GM12878 (cell line): ENCODE measurements at places on chromosomes 16 and 17.

GRCh38 chr17:11565591-11565990 is 32.7 kb upstream of the DNAH9 start:
- DNase-seq: no peak

GRCh38 chr16:51408357-51408756 is 257.3 kb upstream of the SALL1 start:
- DNase-seq: no peak

GRCh38 chr16:75552951-75553350 is 3.1 kb downstream of the TMEM231 start:
- no peak for DNase-seq

- DNase-seq: no peak
These were observed 30.4 kb upstream of the FOXK2 start for GRCh38 chr17:82489117-82489516.

GRCh38 chr17:81125573-81126081 is 39.7 kb upstream of the PVALEF start:
- DNase-seq: no peak

DNA sequence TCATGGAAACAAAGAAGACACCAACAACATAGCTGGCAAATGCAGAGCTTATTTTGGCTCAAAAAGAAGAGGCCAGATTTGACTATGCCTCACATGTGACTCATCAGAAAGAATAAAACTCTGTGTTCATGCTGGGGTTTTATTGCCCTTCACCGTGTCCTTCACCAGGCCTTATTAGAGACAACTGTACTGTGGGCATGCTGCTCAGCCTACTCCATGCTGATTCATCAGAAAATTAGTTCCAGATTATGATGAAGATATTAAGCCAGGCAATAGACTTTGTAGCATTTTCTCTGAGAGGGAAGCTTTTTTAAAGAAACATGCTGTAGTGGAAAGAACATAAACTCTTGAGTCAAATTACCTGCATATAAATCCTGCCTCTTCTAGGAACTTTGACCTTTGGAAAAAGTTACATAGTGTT is 89.8 kb downstream of the CYB561 start:
- no peak for DNase-seq

DNA sequence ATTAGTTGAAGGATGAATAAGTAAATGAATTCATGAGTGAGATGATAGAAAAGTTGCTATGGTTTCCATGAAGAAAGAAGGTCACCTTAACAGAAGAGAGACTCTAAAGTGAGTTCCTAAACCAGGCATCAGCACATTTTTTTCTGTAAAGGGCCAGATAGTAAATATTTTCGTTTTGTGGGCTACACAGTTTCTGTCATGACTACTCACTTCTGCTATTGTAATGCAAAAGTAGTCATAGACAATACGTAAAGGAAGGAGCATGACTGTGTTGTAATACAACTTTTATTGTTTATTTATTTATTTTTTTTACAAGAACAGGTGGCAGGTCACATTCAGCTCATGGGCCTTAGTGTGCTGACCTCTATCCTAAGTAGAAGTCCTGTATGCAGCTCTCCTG is 426.1 kb upstream of the DYNLRB2 start:
- no peak for DNase-seq

GRCh38 chr16:11651796-11652195 is 16.5 kb upstream of the SNN start:
- DNase-seq: no peak

- DNase-seq: no peak
These were observed 31.8 kb upstream of the ZFPM1 start for GRCh38 chr16:88421301-88421700.

GRCh38 chr16:10812312-10813098 is 6.1 kb downstream of the TVP23A start:
- DNase-seq: peak; percentile 57

- DNase-seq: peak; percentile 99
These were observed 16.1 kb upstream of the TNFRSF13B start for GRCh38 chr17:16987830-16988601.

GRCh38 chr16:71467810-71468209 is 5.8 kb upstream of the ZNF23 start:
- DNase-seq: no peak

GRCh38 chr17:1640329-1641064 is 5.0 kb downstream of the SCARF1 start:
- no peak for DNase-seq

GRCh38 chr17:37458805-37459204 is 30.9 kb upstream of the DUSP14 start:
- DNase-seq: no peak

DNA sequence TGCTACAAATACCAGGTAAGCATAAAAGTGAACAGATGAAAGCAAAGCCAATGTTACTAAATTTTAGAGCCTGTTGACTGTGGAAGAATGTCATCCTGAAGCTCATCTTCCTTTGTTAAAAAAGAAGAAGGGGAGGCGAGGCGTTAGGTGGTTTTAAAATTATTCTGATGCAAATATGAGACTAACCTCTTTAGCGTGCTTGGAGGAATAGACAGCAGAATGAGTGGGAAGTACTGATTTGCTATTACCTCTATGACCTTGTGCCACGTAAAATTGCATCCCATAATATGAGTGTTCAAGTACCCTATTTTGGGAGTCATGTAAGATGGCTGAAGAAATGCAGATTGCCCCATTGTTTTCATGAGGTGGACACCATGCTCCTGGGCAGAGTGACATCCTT is 95.7 kb downstream of the ELAC2 start:
- DNase-seq: no peak

- DNase-seq: no peak
These were observed 2.3 kb upstream of the CLUH start for GRCh38 chr17:2713881-2714280.

GRCh38 chr17:12974005-12974531 is 43.8 kb downstream of the ELAC2 start:
- no peak for DNase-seq

GRCh38 chr16:3999479-4000325 is 116.5 kb downstream of the ADCY9 start:
- DNase-seq: no peak

DNA sequence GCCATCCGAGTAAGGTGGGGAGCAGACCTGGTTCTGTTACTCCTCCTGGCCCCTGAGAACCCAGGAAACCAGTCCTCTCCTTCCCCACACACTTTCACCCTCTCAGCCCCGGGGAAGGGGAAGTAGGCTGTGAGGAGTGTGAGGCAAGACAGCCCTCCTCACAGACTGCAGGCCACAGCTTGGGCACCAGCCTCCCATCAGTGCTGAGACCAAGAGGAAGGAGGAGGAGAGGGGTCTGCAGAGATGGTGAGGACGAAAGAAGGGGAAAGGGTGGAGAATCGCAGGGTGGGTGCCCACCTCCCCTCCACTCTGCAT is 7.0 kb downstream of the G6PC3 start:
- no peak for DNase-seq

DNA sequence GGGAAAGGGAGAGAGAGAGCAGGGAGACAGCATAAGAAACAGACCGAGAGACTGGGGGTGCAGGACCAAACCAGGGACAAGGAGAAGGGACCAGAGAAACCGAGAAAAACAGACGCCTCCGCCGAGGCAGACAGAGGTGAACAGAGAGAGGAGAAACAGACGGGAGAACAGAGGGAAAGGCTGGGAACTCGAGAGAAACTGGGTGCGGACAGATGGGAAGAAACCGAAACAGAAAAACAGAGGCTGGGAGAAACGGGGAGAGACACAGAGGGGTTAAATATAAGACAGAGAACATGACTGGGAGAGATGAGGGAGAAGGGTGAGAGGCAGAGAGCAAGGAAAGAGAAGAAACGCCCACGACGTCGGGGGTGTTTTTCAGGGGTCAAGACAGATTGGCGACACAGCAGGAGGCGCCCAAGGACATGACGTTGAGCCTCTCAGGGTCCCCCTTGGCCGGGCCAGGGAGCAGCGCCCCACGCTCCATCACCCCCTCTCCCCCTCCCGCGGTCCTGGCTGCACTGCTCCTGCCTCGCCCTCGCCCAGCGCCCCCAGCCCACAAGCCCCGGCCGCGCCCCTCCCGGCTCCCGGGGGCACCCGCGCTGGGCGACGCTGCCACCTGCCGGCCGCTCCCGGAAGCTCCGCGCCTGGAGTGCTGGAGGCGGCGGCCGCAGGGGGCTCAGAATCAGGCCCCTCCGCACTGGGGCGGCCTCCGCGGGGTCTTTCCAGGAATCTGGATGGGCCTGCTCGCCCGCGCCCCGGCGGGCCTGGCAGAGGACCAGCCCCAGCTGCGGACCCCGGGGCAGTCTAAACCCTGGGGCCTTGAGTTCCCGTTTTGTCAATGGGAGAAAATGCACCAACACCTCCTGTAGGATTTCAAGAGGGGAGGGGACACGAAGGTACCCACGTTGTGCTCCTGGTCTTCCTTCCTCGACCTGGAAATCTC is 1.3 kb upstream of the TMEM92 start:
- no peak for DNase-seq

DNA sequence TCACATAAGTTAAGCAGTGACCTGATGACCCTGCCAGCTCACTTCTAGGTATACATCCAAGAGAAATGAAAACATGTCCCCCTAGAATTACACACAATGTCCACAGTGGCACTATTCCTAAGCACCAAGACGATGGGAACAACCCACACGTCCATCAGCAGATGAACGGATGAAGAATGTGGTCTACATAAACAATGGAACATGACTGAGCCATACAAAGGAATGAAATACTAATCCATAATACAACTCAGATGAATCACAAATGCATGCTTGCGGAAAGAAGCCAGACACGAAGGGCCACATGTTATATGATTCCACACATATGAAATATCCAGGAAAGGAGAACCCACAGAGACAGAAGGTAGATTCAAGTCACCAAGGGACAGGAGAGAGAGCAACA is 17.4 kb downstream of the USP22 start:
- DNase-seq: no peak
